ENCODE measurements at places on chromosomes 3 and 15.

GRCh38 chr3:10515396-10515795, 10.0 kb upstream of the ATP2B2 start:
- DNase-seq, result no peak

GRCh38 chr15:91261345-91261744, 161.3 kb downstream of the SV2B start:
- DNase-seq, result no peak

GRCh38 chr3:144677103-144677502, 705.5 kb downstream of the DIPK2A start:
- DNase-seq, result no peak

DNA sequence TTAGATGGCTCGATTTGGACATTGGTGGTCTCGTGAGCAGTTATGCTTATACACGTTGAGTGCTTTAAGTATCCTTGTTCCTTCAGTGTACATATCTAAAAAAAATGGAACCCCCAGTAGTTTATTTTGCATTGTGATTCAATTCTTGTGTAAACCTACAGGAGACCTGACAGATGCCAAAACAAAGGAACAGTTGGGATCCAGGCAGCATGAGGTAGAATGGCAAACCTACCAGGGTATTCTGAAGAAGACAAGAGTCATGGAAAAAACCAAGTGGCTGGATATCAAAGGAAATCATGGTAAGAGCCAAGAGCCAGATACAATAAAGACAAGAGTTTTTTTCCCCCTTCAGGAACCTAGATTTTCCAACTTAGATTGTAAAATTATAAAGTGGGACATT, 2.0 kb downstream of the TMEM62 start:
- DNase-seq, result no peak

DNA sequence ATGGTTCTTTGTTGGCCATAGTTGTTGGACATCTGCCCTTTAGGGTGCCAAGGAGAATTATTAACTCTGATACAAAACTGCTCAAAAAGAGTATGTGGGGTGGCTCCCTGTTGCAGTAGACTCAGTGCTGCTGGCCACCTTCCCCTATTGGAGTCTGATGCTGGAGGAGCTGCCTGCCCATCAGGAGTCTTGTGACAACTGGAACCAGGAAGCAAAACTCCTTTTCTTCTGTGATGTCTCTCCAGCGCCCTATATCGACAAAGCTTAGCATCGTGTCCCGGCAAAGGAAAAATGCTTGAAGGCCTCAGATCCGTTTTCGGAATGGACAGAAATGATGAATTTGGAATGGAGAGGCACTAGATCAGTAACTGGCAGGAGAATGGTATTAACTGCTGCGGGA, 23.5 kb downstream of the PAK2 start:
- DNase-seq, result no peak

GRCh38 chr3:110493438-110494092, 578.1 kb upstream of the NECTIN3 start:
- no peak for DNase-seq

DNA sequence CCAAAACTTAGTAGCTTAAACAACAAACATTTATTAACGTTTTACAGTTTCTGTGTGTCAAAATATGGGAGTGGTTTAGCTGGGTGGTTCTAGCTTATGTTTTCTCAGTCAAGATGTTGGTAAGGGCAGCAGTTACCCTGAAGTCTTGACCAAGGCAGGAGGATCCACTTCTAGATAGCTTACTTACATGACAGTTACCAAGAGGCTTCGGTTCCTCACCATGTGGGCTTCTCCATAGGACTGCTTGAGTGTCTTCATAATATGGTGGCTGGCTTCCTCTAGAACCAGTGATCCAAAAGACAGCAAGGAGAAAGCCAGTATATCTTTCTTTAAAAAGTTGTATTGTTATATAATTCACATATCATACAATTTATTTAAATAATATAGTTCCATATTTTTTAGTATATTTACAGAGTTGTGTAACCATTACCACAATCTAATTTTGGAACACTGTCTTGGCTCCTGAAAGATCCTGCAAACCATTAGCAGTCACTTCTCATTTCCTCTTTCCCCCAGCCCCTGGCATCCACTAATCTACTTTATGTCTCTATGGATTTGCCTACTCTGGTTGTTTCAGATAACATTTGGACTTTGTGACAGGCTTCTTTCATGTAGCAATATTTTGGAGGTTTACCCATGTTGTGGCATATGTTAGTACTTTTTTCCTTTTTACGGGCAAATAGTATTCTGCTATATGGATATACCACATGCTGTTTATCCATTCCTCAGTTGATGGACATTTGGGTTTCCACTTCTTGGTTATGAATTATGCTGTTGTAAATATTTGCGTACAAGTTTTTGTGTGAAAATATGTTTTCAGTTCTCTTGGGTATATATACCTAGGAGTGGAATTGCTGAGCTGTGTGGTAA, 33.3 kb downstream of the MAPK6 start:
- no peak for DNase-seq

DNA sequence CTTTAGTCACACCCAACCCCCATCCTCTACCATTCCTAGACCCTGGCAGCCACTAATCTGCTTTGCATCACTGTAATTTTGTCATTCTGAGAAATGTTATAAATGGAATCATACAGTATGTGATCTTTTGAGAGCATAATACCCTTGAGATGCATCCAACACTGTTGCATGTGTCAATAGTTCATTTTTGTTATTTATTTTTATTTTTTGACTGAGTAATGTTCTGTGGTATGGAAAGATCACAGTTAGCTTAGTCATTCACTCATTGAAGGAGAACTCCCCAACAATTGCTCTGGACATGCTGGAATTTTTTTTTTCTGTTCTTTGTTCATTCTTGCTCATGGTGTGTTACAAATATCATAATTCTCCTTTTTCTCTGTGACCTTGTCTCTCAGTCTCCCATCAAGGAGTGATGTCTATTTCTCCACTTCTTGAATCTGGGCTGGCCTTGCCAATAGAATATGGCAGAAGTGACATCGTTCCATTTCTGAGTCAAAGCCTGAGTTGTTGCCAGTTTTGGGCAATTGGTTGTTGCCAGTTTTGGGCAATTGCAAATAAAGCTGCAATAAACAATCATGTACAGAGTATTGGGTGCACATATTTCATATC, 6.8 kb upstream of the ADPGK start:
- no peak for DNase-seq

- DNase-seq, result no peak
Observed at GRCh38 chr3:166169681-166170080, 332.5 kb upstream of the BCHE start.
